Subcutaneous preadipocyte (primary cell): ENCODE measurements at places on chromosomes 16 and 17. TPM values are rescaled to one million over a fixed set of nuclear protein-coding genes. Genes with fewer than 3 reads are reported as not detected.

The PSMD7 gene
- total RNA-seq: 59.9 and 67.8 TPM in 2 replicates

The CD300LB gene
- not detected in 2 replicates for total RNA-seq

The CFAP119 gene
- total RNA-seq: 1.5 and 2.5 TPM in 2 replicates

The GRAP gene
- total RNA-seq: 0.20 TPM in 1 of 2 replicates, not detected in the other

The CDRT15 gene
- not detected in 2 replicates for total RNA-seq

The KRT24 gene
- not detected in 2 replicates for total RNA-seq

The RNF112 gene
- 1.5 and 1.8 TPM in 2 replicates for total RNA-seq

The NPIPA2 gene
- total RNA-seq: 0.73 TPM in 1 of 2 replicates, not detected in the other

The KRT32 gene
- not detected in 2 replicates for total RNA-seq

The FBXO31 gene
- 34.5 and 35.6 TPM in 2 replicates for total RNA-seq

The CCDC40 gene
- total RNA-seq: 2.7 and 4.0 TPM in 2 replicates

The NPIPB9 gene
- total RNA-seq: 2.2 and 2.7 TPM in 2 replicates

The KLHL10 gene
- under 0.01 and 0.37 TPM in 2 replicates for total RNA-seq

The ITGB3 gene
- total RNA-seq: 104 and 115 TPM in 2 replicates

The ADGRG3 gene
- total RNA-seq: not detected in 2 replicates

The ADAM11 gene
- total RNA-seq: 0.59 and 0.73 TPM in 2 replicates

The FSCN2 gene
- 0.59 and 2.2 TPM in 2 replicates for total RNA-seq

The CAMTA2 gene
- total RNA-seq: 10.3 and 20.3 TPM in 2 replicates

The STAT5A gene
- total RNA-seq: 9.6 and 19.1 TPM in 2 replicates

The PPM1D gene
- total RNA-seq: 7.0 and 9.2 TPM in 2 replicates

The DHRS7C gene
- not detected in 2 replicates for total RNA-seq

The MPV17L gene
- total RNA-seq: 0.37 and 1.2 TPM in 2 replicates

The GNAO1 gene
- total RNA-seq: under 0.01 TPM in 1 of 2 replicates, not detected in the other

The TBC1D3K gene
- not detected in 2 replicates for total RNA-seq

The WNT3 gene
- 0.37 and 0.39 TPM in 2 replicates for total RNA-seq

The TSPOAP1 gene
- total RNA-seq: under 0.01 TPM in 1 of 2 replicates, not detected in the other

The KRTAP4-8 gene
- total RNA-seq: not detected in 2 replicates

The CHST4 gene
- under 0.01 TPM in 1 of 2 replicates, not detected in the other for total RNA-seq
